ENCODE measurements at places on chromosomes 6 and 20. TPM values are rescaled to one million over a fixed set of nuclear protein-coding genes. Genes with fewer than 3 reads are reported as not detected.

The HLA-G gene
- not detected for total RNA-seq

The RNF217 gene
- total RNA-seq = 4.4 TPM

The FLOT1 gene
- total RNA-seq = 165 TPM

The COL12A1 gene
- total RNA-seq = 9.0 TPM

The SYCP2 gene
- 0.26 TPM for total RNA-seq

The PTCHD4 gene
- 0.38 TPM for total RNA-seq

The LAMP5 gene
- total RNA-seq = not detected

The TMEM217 gene
- total RNA-seq = 3.2 TPM
